Activated effector memory CD4-positive, alpha-beta T cell treated with Interleukin-2 at 50 U/mL for 16 hours (primary cell): ENCODE measurements at places on chromosomes 1 and 21.

- no peak for DNase-seq
Measured at GRCh38 chr1:26983863-26984262, 9.6 kb upstream of the TRNP1 start.

- DNase-seq: no peak
Measured at GRCh38 chr1:46749921-46750404, 31.0 kb upstream of the EFCAB14 start.

- DNase-seq: no peak
Measured at GRCh38 chr1:69842326-69842725, 274.6 kb downstream of the LRRC7 start.

DNA sequence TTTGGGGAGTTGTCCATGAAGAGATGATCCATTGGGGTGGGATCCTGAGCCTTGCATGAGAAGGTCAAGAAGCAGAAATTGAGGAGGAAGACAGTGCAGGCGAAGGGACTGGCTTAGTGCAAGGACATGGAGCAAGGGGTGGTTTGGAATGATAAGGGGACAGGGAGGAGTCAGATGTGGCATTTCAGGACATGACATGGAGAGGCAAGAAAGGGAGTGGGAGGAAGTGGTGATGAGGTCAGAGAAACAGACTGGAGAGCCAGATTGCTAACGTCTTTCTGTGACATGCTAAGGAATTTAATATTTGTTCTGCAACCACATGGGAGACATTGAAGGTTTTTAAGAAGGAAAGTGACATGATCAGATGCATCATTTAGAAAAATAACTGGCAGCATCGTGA, 346.8 kb upstream of the FMN2 start:
- no peak for DNase-seq

DNA sequence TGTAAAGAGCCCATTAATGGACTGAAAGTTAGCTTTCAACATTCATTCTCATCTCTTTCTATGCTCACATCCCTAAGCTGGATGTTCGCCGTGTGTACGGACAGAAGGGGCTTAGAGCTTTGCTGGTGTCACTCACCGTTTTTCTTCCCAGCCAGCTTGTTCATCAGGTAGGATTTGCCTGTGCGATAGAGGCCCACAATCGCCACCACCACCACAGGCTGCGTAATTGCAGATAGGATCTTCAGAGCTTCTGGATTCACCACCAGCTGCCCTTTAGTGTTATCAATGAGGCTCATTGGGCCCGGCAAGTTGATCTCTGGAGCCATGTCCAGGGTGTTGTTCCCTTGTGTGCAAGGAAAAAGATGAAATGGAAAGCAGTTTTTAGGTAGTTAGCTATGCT, 4.3 kb downstream of the GBP2 start:
- DNase-seq: no peak

DNA sequence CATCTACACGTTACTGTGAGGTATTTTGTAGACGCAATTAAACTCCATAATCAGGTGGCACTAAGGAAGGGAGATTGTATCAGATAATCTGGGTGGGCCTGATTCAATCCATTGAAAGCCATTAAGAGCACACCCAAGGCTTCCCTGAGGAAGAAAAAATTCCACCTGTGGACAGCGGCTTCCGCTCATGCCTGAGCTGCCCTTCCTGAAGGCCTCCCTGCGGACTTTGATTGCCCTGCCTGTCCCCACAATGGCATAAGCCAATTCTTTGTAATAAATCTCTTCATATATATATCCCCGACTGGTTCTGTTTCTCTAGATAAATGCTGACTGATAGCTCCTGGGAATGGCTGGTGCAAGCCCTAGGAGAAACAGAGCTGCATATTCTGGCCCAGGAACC, 138.3 kb downstream of the TGFBR3 start:
- DNase-seq: no peak

- DNase-seq: no peak
Measured at GRCh38 chr21:38822778-38823238, 17.1 kb downstream of the ETS2 start.

GRCh38 chr1:42908046-42908445, 50.6 kb downstream of the SLC2A1 start:
- no peak for DNase-seq

DNA sequence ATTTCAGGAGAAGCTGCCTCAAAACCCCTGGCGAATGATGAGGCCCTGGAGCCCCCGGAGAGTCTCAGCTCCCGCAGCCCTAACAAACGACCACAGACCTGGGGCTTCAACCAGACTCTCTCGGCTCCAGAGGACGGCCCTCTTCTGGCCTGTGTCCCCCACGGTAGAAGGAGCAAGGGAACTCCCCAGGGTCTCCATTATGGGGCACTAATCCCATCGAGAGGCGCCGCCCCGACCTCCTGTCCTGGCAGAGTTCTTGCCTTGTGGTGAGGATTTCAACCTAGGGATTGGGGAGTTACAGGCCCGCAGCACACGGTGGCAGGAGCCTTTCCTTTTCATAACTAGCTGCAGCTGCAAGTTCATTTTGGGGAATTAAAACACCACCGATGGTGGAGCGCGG, 6.2 kb downstream of the FAAP20 start:
- DNase-seq: no peak

GRCh38 chr1:69126796-69127195, 440.9 kb upstream of the LRRC7 start:
- no peak for DNase-seq

GRCh38 chr1:181208083-181208482, 119.6 kb downstream of the IER5 start:
- DNase-seq: no peak

GRCh38 chr1:54463259-54464030, 57.3 kb upstream of the SSBP3 start:
- no peak for DNase-seq

- DNase-seq: no peak
Measured at GRCh38 chr1:46425726-46426125, 31.6 kb downstream of the FAAH start.

GRCh38 chr21:28212061-28212460, 780.6 kb downstream of the LTN1 start:
- DNase-seq: no peak

DNA sequence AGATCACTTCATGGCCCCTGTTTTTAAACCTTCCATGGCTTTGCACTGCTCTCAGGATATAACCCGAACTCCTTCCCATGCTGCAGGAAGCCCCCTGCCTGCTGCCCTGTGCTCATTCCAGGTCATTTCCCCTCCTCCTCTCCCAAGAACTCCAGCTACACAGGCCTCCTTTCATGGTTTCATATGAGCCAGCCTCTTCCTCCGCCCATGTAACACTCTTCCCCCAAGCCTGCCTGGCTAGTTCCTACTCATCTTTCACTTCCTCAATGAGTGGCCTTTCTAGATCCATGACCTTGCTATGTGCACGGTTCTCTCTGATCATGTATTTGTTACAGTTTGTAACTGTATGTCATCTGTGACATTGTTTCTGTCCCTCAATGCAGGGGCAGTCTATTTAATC, 3.1 kb upstream of the NCF2 start:
- no peak for DNase-seq

DNA sequence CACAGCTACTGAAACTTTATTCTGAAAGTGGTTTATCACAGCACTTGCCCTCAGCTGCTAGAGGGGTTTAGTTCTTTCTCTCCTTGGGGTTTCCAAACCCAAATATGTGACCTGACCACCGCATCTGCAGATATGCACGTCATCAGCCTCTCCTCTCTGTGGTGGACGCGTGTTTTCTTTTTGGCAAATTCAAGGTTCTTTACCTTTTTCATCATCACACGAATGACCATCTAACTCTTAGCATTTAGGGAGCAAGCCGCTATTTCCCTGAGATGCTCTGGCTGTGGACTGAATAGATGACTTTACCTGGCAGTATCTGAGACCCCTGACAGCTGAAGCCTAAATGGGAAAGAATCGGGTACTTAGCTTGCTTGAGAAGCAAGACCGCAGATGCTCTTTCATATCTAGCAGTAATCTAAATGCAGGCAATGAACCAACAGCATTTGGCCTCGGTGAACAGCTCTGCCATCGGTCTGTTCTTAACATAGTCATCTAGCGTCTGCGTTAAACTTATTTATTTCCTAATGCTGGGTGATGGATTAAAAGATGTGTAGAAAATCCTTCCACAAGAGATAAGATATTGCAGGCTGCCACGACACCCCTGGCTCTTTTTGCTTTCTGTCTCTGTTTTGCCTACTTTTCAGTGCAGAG, 463.4 kb downstream of the CAMTA1 start:
- no peak for DNase-seq

DNA sequence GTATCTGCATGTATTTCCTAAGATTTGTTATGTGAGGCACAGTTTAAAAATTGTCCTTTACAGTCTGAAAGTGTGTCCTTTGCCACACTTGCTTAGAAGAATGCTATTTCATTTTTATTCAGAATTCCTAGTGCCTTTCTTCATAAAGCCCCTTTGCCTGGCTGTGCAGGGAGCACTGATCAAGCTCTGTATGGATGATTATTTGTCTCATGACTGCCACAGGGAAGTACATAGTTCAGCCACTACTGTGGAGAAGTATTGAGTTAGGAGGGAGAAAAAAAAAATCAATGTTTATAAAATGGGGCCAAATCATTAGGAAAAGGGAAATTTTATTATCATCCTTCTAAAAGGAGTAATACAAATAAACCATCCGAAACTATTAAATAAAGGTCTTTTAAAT, 51.4 kb downstream of the LHX4 start:
- DNase-seq: no peak

DNA sequence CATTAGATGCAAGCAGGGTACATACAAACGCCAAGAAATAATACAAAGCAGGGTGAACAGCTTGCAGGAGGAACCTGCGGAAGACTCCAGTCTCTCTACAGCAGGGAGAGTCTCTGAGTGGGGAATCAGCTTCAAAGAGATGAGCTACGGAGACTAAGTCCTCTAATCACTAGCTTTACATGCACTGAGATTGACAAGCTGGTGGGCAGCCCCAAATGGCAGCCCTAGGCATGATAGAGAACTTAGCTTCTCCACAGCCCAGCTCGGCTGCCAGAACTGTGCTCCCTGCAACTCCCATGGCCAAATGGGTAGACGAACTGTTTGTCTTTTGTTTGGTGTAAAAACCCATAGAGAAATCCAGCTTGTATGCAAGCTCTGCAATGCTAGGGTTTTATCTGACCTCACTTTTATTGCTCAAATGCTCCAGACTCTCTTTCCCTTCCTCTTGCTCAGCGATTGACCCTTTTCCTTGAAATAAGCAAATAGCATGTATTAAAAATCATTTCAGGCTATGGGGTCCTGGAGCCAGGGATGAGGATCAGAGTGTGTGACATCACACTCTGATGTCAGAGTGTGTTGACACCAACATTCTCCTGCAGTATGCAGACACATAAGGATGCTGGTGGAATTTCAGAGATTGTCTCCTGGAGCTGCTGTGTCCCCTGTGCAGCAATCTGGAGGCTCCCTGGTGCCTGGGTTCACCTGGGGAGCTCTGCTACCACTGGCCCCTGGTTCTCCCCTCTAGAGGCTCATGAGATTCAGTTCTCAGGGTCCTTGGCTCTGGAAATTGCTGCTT, 238.5 kb downstream of the TTLL7 start:
- no peak for DNase-seq

GRCh38 chr1:114901814-114902213, 47.2 kb downstream of the SYCP1 start:
- no peak for DNase-seq

GRCh38 chr1:59748123-59748522, 66.6 kb upstream of the HOOK1 start:
- no peak for DNase-seq

DNA sequence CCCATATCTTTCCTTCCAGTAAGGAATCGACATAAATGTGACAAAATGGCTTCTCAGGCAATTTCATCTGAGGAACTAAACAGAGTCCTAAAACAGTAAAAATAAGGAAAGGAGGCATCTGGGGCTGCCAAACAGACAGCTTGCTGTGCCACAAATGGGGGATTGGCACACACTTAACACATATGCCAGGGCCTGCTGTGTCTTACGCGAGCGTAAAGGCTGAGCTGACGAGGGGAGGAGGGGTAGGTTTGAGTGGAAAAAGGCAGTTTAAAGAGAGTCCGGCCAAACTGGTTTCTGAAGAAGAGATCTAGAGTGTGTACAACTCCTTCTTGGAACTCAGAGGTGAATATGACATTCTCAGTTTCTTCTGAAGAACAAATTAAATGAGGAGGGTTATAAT, 244.1 kb upstream of the MAP1LC3C start:
- no peak for DNase-seq

DNA sequence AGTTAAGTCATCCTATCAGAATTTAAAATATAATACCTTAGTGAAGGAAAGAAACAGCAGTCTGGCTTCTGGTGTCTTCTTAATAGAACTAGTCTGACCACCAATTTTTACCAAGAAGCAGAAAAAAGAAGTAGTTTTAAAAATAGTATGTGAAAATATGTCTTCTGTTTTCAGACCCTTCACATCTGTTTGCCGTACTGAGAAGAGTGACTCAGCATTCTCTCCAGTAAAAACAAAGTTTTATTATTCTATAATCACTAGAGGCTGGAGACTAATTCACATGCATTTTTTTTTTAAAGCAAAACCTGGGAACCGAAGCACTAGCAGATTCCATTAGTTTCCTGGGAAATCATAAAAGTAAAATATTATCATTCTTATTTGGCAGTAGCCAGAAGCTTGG, 163.8 kb downstream of the COL24A1 start:
- DNase-seq: no peak

- DNase-seq: no peak
Measured at GRCh38 chr1:183877053-183877720, 72.3 kb downstream of the RGL1 start.

- DNase-seq: no peak
Measured at GRCh38 chr1:229862017-229862774, 204.8 kb upstream of the GALNT2 start.

- no peak for DNase-seq
Measured at GRCh38 chr1:2239384-2239985, 11.4 kb downstream of the SKI start.

DNA sequence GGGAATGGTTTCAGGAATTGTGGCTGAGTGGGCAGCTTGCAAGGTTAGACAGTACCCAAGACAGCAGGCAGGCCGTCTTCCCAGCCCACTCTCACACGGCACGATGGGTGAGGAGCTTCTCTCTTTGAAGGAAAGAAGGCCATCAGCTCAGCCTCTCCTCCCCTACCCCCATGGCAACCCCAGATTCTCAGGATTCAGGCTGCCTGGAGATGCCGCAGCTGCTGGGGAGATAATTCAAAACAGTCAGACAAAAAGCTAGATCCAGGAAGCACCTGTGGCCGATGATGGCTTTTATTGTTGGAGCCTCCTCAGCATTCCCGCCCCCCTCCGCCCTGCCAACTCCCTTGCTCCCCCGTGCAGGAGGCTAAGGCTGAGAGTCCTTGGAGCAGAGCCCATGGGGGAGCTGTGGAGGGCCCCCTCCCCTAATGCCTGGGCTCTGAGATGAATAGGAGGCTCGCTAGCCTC, 220.5 kb downstream of the TRABD2B start:
- DNase-seq: no peak
